Motor neuron (in vitro differentiated cells): ENCODE measurements at places on chromosomes 11 and 22. TPM values are rescaled to one million over a fixed set of nuclear protein-coding genes. Genes with fewer than 3 reads are reported as not detected.

The IL10RA gene
- 0.92 and 2.4 TPM in 2 replicates for total RNA-seq

The CALCA gene
- total RNA-seq, result 177 and 186 TPM in 2 replicates

The DCHS1 gene
- 24.4 and 26.0 TPM in 2 replicates for total RNA-seq

The CFAP300 gene
- total RNA-seq, result 6.3 and 9.7 TPM in 2 replicates

DNA sequence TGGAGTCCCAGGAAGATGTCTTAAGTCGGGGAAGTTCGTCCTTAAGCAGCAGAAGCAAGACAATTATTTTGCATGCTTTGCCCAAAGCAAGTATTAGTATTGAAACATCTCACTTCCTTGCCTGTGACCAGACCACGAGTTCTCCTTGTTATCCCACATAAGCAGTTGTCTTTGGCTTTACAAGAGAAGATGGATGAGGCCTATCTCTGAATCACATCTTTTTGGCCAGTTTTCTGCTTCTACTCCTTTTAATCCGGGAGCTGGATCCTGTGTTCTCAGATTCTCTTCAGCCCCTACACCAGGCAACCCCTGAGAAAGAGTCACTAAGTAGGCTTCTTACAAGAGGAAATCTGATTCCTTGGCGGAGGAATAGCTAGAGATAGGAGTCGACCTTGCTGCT, 2.1 kb downstream of the SYT9 start:
- no peak for ATAC-seq

GRCh38 chr11:96704847-96705246, 315.0 kb downstream of the JRKL start:
- no peak for ATAC-seq

DNA sequence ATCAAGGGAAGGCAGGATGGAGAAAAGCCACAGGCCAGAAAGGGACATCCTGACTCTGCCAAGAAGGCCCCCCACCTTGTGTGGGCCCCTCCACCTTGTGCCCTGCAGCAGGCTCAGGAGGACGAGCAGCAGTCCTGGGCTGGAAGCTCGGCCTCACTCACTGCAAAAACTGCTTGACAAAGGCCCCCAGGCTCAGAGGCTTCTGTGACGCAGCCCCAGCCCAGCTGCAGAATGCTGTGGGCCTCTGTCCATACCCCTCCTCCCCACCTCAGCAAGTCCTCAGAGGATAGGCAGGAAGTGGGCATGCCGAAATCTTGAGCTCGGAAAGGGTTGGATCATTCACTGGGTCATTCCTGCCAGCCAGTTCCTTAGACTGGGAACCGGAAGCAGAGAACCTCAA, 61.9 kb downstream of the NRXN2 start:
- ATAC-seq, result no peak

DNA sequence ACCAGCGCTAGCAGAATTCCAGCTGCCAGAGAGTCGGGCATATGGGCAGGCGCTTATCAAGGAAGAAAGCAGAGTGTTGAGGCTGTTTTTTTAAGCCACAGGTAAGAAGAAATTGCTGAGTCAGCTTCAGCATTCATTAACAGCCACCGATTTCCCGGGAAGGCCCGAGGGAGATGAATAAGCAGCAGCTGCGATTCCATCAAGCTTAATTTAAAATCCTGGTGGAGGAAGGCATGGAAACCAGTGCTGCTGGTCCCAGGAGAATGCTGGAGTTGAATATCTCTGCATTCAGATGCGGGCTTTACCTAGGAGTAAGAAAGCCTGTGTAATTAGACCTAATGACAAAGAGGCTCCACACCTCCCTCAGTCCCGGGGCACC, 168.8 kb downstream of the BRD1 start:
- no peak for ATAC-seq

DNA sequence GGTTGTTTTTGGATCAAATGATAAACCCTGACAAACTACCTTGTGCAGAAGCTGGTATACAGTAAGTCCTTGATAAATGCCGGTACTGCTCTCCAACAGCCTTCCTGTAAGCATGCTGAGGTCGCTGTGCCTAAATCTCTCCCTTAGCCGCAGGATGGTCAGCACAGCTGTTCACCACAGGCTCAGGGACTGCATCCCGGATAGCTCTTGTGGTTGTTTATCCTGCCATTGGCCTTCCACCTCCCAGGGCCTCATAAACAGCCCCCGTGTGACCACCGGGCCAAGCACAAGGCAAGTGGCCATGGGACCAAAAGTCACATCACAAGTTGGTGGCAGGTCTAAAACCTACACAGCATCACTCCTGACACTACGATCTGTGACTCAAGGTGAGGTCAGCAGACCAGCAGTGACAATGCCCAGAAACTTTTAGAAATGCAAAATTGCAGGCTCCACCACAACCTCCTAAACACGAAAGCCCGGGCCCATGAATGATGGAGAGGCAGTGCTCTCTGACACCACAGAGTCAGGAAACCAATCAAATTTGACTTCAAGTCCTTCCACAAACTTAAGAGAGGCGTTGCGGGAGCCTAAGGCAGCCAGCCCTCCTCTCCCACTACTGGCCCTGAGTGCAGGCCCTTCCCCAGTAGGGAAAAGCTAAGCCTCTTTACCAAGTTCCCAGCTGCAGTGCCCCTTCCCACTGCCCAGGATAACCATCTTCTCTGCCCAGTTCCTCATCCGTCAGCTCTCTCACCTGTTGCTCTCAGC, 3.9 kb downstream of the SPATA19 start:
- no peak for ATAC-seq

- no peak for ATAC-seq
Observed at GRCh38 chr11:131609337-131609736, 238.9 kb downstream of the NTM start.
